NCI-H1092 (cell line): ENCODE measurements at places on chromosomes 1 and 21.

GRCh38 chr1:24463776-24464735 lies 38.6 kb upstream of the RCAN3 start:
- peak; percentile 50 for DNase-seq

- no peak for DNase-seq
Observed at GRCh38 chr1:235885655-235886262, 19.1 kb upstream of the LYST start.

GRCh38 chr1:52190500-52191252 lies 48.8 kb downstream of the ZFYVE9 start:
- DNase-seq, result no peak

GRCh38 chr1:63454269-63454668 lies 68.8 kb downstream of the ITGB3BP start:
- DNase-seq, result no peak

- no peak for DNase-seq
Observed at GRCh38 chr1:236978740-236979139, 25.5 kb downstream of the MT1HL1 start.

GRCh38 chr1:101257500-101258325 lies 20.9 kb downstream of the S1PR1 start:
- no peak for DNase-seq

DNA sequence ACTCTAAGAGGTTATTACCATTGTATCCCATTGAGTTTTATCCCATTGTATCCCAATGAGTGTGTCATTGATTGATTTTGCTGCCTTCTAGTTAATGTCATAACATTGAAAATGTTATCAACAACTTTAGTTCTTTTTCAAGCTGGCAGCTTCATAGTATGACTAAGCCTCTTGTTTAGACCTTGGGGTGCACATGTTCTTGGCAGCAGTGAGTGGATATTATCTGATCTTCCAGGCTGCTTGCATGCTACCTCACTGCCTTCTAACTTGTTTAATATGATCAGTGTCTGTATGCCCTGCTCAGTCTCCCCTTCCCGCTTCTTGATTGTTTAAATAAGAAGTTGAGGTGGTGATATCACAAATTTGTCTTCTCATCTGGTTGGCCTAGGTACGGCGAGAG lies 24.6 kb downstream of the NTPCR start:
- no peak for DNase-seq

- no peak for DNase-seq
Observed at GRCh38 chr1:220513834-220514233, 14.1 kb upstream of the MARK1 start.

- no peak for DNase-seq
Observed at GRCh38 chr1:235947989-235948388, 81.3 kb upstream of the LYST start.

DNA sequence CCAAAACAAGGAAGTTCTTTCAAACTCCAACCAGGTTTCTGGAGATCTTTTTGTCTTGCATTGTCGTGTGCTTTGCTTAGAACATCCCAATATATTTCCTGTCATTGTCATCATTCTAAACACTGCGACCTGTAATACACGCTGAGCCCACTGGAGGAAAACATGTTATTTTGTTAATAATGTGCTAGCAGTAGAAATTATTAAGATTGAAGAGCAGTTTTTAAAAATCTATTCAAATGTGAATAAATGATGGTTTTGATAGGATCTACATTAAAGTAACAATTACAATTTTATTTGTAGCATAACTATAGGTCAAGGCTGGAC lies 268.5 kb downstream of the PTPRC start:
- DNase-seq, result no peak

GRCh38 chr1:117466761-117467160 lies 99.5 kb downstream of the MAN1A2 start:
- no peak for DNase-seq

DNA sequence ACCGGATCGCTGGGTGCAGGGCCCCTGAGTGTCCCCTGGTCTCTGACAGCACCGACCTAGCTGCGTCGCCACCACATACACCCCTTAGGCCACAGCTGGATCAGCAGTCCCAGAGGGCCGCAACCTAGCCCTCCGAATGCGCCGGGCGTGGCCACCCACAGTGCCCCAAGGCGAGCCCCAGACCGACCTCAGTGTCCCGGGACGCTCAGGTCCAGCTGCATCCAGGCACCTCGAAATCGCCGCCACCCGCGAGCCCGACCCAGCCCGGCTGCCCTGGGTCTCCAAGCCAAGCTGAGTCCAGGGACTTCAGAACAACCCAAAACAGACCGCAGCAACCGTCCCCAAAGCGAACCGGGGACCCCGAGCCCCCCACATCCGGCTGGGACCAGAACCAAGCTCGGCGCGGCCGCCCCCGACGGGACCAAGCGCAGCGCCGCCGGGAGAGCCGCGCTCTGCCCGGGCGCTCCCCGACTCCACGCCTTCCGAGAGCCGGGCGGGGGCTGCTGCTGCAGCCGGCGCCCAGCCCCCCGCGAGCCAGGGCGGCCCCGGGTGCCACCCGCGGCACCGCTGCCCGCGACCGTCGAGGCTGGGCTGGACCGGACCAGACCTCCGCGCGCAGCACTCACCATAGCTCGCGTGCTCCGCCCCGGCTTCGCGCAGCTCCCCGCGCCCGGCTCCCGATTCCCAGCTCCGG lies 54.6 kb upstream of the ECE1 start:
- no peak for DNase-seq

DNA sequence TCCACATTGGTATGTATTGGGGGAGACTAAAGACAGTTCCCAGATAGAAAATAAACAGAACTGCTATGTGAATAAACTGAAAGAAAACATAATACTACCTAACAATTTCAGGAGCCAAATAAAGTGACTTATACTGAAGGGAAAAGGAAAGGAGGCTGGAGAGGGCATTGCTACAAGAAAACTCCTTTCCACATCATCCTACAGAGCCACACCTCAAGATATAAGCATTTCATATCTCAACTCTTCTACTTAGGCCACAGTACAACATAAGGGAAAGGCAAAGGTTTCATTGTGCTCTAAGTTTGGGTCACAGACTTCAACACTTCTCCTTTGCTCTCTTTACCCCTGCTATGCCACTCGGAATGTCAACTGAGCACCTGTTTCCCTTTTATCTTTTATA lies 54.9 kb downstream of the ST7L start:
- no peak for DNase-seq

- DNase-seq, result no peak
Observed at GRCh38 chr1:209534496-209535250, 48.8 kb upstream of the CAMK1G start.

GRCh38 chr1:243851765-243852164 lies 1.7 kb upstream of the AKT3 start:
- no peak for DNase-seq

- DNase-seq, result no peak
Observed at GRCh38 chr1:8563944-8564537, 246.1 kb downstream of the SLC45A1 start.

- DNase-seq, result no peak
Observed at GRCh38 chr1:46592823-46593222, 11.2 kb downstream of the MKNK1 start.
